ENCODE measurements at places on chromosomes 1 and 21.

- no peak for DNase-seq
Observed at GRCh38 chr21:33751120-33751519, 108.8 kb downstream of the ITSN1 start.

- DNase-seq = no peak
Observed at GRCh38 chr1:109399326-109399957, 1.7 kb upstream of the SORT1 start.

- no peak for DNase-seq
Observed at GRCh38 chr1:66681686-66682085, 70.6 kb upstream of the DYNLT5 start.

DNA sequence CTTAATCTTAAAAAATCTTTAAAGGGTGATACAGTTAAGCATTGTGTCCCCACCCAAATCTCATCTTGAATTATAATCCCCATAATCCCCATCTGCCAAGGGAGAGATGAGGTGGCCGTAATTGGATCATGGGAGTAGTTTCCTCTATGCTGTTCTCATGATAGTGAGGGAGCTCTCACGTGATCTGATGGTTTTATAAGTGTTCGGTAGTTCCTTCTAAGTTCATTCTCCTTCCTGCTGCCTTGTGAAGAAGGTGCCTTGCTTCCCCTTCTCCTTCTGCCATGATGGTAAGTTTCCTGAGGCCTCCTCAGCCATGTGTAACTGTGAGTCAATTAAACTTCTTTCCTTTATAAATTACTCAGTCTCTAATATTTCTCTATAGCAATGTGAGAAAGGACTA is 10.7 kb downstream of the DHRS3 start:
- no peak for DNase-seq

DNA sequence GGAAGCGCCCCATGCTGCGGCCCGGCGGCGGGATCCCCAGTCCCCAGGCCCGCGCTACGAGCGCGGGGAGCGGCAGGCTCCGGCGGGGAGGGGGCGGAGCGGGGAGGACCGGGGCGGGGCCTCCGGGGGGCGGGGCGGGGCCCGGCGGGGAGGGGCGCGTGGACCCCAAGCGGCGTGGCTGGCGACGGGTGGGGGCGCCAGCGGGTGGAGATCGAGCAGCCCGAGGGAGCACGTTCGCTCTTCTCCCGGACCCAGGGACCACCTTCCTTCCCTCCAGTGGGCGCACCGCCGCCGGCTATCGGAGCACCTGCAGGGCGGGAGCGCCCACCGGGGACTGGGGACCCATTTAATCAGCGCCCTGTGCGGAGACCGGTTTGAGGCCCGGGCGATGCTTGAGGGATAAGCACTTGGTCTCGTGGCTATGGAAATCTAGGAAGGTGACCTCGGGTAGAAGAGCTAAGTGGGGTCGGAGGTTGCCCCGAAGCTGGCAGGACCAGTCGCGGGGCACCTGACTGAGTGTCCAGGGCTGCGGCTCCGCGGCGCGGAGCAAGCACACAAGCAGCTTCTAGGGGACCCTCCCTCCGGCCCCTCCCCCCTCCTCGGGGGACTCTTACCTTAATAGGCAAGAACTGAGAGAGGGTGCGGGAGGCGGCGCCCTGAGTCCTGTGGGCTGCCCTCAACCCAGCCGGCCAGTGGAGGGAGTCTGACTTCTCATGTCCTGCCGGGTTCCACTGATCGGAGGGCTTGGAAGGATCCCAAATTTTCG is at the start of gene TSPAN2:
Gene TSPAN2, minus strand, starts transcription at position 84 of the 766 bp plus-strand sequence. Its CDS starts 71 bp downstream, at position 13.
- DNase-seq = peak; percentile 38

DNA sequence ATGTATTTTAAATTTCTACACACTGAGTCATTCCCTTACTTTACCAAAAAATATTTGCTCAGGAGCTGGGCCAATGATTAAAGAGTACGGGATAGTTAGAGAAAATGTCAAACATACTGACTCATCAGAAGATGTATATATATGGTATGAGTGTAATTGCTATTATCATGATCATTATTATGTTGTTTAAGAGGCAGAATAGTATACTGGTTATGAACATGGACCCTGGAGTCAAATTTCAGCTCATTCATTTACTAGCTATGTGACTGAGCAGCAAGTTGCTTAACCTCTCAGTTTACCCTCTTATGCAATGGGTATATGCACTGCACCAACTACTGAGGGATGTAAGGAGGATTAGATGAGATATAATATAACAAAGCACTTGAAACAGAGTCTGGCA is 41.2 kb upstream of the USH2A start:
- DNase-seq = no peak

- peak; percentile 64 for DNase-seq
Observed at GRCh38 chr1:4018466-4019146, 118.5 kb upstream of the C1orf174 start.

GRCh38 chr1:53365437-53366063 is 37.7 kb upstream of the LRP8 start:
- no peak for DNase-seq

- peak; percentile 79 for DNase-seq
Observed at GRCh38 chr1:201565024-201565730, 26.2 kb downstream of the NAV1 start.

GRCh38 chr21:42796327-42797062 is 82.8 kb downstream of the WDR4 start:
- DNase-seq = no peak

DNA sequence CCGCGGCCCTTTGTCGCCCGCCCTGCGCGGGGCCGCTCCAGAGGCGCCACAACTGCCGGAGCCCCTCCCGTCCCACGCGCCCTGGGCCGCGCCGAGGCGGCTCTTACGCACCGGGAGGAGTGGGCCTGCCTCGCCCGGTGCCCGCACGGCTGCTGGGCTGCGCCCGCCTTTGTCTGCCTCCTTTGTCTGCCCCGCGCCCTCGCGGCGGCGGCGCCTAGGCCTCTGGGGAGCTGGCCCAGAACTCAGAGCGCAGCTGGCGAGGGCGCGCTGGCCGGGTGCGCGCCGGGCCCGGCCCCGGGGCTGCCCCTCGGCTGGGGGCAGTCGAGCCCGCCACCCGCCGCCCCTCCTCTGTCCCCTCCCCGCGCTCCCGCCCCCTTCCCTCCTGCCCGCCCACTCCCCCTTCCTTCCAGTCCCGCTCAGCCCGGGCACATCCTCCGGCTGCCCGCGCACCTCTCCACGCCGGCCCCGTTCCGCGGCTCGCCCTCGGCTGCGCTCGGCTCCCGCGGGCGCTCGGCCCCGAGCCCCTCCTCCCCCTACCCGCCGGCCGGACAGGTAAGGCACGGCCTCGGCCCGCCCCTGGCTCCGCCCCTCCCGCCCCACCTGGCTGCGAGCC is at the start of gene DRAXIN:
Gene DRAXIN, plus strand, starts transcription at position 409 of the 613 bp plus-strand sequence. CDS start 14,549 bp downstream, outside the sequence.
- peak; percentile 18 for DNase-seq

- DNase-seq = no peak
Observed at GRCh38 chr1:19096036-19096833, 113.8 kb downstream of the UBR4 start.

DNA sequence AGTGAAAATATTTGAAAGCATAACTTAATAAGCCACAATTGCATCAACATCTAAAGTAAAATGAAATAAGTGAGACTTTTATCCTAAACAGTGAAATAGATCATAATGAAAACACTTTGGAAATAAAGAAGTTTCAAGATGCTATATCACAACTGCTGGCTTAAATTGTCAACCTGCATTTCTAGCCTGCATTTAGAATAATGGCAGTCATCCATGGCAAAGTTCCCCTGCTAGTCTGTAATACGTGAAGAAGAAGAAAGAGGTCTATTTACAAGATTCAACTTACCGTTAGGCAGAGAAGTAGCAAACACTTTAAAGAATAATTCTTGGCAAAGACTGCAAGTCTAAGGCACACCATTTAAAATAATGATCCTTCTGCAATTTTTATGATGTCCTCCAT is 133.6 kb downstream of the DPYD start:
- no peak for DNase-seq

DNA sequence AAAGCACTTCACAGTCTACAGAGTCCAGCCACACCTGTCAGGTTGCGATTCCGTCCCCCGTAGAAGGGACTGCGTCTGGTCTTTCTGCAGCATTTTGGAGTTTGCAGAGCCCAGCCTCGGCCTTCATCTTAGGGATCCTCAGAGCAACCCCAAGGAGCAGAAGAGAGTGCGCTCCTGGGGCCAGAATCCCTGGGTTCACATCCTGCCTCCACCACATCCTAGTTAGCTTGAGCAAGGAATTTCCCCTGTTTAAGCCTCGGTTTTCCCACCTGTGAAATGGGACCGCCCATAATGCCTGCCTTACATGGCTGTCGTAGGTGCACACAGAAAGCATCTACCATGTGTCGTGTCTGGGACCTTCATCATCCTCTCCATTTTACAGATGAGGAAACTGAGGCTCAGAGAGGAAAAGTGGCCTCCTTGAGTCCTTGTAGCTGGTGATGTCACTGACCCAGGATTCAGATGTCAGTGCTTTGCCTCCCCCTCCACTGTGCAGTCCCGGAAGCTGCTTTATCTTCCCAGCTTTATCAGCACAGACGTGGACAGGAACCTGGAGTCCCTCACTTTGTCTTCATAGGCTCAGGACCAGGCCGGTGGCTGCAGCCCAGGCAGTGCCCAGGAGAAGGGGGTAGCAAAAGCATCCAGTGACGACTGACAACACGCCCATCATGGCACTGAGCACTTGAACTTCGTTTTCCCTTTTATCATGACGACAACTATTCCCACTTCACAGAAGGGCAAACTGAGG is 438.5 kb downstream of the MATN1 start:
- no peak for DNase-seq

- DNase-seq = peak; percentile 4
Observed at GRCh38 chr1:94903280-94904009, 23.5 kb downstream of the CNN3 start.

DNA sequence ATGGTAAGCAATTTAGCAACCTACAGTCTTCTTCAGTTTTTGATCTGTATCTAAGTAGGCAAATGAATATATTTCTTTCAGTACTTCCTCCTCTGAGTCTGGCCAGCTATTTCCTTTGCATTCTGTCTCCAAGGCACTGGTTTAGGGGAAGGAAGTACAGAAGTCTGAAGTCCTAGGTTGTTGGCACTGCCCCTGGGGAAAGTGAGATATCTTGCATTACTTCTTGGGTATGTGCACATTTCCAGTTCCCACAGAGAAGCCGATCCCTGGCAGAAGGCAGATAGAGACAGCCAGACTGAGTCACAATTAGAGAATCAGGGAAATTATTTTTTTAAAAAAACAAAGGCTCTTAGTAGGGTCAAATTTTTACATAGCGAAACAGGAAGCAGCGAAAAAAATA is 98.8 kb downstream of the RASAL2 start:
- peak; percentile 96 for DNase-seq

GRCh38 chr1:39892601-39893595 is 8.8 kb downstream of the MYCL start:
- DNase-seq = peak; percentile 70

DNA sequence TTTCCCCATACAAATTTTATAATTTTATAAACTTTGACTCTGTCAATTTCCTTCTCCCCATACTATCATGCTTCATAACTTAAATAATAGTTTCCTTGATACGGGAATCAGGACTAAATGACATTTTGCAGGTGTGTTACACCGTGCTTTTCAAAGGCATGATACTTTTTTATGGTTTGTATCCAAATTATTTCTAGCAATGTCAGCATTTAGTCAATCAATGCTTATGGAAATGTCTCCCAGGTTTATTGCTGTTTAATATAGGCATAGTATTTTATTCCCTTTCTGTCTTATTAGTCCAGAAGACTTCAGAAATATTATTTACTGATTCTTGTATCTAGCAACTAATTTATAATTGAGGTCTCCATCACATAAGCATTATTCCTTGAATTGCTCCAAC is 23.4 kb downstream of the DRAM2 start:
- no peak for DNase-seq

GRCh38 chr1:23473037-23473800 is 10.8 kb downstream of the ASAP3 start:
- no peak for DNase-seq

DNA sequence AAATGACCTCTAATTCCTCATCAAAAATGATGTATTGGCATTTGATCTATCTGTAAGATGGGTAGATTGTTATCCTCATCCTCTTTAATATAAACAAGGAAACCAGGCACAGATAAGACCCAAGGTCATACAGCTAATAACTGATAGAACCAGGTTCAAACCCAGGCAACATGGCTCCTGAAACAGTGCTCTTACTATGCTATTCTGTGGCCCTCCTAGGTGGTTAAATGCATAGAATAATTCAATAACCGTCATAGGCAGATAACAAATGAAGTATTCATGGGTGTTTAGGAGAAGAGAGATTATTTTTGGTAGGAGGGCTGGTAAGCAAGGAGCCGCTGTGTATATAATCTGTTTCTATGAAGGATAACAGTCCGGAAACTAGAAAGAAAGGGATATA is 46.4 kb downstream of the DHX9 start:
- no peak for DNase-seq

DNA sequence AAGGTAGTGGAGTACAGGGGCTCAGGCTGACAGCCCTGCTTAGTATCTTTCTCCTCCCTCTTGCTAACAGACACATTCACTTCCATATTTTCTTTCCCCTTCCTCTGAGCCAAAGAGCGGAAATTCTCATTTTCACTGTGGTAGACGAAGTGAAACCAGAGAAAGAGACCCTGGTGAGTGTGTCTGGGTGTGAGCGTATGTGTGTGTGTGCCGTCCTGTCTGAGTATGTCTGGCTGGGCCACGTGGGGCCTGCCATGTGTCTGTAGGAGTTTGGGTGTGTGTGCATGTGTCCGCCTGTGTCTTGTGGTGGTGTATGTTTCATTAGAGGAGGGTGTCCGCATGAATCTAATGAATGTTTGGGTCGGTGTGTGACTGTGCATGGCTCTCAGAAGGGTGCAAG is 1.7 kb downstream of the COL8A2 start:
- no peak for DNase-seq

DNA sequence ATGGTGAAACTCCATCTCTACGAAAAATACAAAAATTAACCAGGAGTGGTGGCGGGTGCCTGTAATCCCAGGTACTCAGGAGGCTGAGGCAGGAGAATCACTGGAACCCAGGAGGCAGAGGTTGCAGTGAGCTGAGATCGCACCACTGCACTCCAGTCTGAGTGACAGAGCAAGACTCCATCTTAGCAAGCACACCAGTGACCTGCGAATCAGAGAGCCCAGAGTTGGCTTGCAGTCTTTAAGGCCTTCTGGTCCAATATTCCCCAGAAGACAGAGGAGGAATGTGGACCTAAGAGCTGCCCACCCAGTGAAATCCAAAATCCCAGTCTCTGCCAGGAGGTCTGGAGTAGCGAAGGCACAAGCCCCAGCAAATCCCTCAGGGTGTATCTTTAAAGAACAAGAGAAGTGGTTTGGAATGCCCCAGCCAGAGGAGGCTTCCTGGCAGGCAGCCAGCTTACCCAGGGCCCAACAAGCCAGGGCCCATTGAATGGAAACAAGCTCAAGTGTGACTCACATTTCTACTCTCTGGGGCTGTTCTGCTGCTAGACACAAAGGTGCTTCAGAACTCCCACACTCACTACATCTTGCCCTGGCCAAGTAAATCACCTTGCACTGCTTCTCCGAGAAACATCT is 23.9 kb downstream of the GPR161 start:
- DNase-seq = peak; percentile 85

DNA sequence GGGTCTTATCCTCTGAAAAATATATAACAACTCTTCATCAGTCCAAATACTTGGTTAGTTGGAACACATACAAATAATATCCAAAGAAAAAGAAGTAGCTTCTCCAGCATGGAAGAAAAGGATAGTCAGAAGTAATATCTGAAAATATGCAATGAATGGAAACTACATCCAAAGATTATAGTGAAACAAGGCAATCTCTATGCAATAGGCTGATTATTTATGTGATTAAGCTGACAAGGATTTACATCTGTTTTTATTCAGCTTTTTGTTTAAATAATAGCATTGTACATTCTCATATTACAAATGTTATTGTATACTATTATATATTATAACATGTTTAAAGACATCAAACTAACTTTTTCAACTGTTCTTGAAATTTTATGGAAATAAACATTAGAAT is 15.3 kb upstream of the TGFBR3 start:
- DNase-seq = no peak

GRCh38 chr1:119489201-119489600 is 17.8 kb upstream of the HSD3B1 start:
- no peak for DNase-seq

Measured in MG63 (cell line).